ENCODE measurements at places on chromosomes 7 and 10.

DNA sequence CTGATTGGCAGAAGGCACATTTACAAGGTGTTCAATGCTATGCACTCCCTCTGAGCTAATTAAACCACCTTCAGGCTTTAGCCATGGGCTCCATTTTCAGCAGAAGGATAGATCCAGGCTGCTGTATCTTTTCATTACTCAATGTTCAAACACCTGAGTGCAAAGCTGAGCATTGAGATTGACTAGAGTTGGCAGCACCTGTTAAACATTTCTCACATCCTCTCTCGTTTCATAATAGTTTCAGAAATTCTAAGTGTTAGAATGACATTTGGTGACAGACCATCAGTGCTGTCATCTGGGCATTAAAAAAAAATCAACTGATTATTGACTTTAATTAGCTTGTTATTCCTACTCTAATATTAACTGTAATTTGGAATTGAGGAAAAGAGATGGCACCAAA, 187.1 kb upstream of the SEMA3E start:
- DNase-seq: no peak

- DNase-seq: no peak
Observed at GRCh38 chr7:44108768-44109750, 4.9 kb downstream of the AEBP1 start.

DNA sequence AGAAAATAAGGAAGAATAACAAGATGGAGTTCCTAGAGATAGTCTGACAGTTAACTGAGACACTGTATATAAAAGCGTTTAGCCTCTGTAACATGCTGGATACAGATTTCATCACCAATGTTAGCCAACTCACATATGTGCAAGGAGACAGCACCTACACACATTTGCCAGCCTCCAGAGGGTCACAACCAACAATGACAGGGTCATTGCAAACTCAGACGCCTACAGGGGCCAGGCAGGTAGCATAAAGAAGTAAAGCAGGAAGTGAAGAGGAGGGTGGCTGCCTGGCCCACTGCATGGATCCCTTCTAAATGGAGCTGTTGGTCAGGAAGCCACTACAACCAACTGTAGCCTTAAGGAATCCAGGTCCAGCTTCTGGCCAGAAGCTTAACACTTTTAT, 50.4 kb downstream of the NRAP start:
- DNase-seq: no peak

DNA sequence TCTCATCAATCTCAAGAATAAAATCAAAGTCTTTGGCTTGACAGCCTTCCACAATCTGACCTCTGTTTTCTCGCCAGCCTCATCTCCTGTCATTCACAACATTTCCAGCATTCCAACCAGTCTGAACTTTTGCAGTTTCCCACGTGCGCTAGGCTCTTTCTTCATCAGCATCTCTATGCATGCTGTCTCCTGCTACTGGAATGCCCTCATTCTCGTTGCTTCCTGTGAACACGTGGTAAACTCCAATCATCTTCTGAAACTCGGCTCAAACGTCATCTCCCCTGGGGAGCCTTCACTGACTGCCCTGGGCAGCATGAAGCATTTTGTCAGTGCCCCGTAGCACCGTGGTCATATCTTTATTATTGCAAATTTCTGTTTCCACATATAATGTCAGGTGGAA, 12.2 kb upstream of the RSBN1L start:
- DNase-seq: peak; percentile 31

- no peak for DNase-seq
Observed at GRCh38 chr7:7352845-7353244, 170.5 kb downstream of the C1GALT1 start.

DNA sequence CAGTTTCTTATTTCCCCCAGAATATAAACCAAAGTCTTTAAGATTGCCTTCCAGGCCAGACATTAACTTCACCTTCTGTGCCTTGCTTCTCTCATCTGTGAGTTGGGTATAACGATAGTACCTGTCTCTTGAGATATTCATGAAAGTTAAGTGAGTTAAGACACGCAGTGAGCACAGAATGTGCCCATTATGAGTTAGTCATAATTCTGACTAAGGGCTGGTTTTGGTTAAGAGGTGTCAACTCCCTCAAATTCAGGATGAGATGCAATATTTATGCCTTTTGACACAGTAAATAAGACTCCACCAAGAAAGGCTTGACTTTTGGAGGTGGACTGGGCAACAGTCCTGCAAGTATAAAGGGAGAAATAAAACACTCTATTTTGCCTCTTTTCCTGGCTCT, 528.7 kb upstream of the IGFBP3 start:
- DNase-seq: no peak

GRCh38 chr7:2248984-2249694, 7.1 kb downstream of the NUDT1 start:
- no peak for DNase-seq

GRCh38 chr7:16754856-16755317, 1.3 kb downstream of the TSPAN13 start:
- DNase-seq: no peak

DNA sequence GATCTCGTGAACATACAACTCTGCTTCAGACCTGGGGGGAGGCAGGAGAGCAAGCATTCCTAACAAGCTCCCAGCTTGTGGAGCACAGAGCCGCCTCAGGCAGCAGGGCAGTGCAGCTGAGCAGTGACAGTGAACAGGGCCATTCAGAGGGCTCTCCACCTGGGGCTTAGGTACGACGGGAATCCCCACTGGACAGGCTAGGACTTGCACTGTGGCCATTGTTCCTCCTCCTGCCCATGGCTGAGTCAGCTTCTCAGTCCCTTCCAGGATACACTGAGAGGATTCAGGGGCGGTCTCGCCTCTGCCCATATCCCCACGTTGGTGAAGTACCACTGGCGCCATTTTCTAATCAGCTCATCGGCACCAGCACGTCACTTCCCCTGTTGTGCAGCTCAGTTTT, 71.1 kb downstream of the FIGNL1 start:
- no peak for DNase-seq

DNA sequence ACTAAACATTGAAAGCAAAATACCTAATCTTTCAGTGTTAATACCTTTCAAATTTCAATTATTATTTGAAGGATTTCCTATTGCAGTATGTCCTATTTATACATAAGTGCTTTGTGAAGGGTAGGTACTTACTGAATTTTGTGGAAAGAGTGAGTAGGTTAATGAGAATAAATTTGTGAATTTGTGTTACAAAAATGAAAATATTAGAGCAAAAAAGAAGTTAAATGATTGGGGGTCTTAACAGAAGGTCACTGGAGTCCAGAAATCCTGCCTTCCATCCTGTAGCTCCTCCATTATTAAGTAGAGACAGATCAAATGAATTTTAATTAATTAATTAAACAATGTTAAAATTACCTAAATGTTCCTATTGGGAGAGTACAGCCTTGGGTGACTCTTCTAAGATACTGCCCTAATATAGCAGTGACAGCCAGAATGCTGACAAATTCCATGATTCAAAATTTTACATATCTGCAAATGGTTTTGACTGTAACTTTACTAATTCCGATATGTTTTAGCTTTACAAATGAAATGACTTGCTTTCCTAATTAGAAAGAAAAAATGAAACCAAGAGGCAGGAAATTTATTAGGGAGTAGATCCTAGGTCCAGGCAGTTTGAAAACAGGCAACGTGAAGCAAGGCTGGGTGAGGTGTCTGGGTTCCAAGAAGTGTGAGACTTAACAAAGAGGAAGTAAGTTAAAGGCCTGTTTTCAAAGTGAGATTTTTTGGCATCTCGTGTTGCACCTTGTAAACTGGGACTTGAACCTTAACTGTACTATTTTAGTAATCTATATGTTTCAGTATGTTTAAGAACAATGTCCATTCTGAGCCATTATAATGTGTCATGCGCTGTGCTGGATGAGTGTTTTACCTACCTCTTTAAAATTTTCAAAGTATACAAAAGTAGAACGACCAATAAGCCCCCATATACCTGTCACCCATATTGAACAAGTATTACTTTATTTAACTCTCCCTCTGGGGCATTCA, 1.5 kb downstream of the PIK3CG start:
- DNase-seq: no peak

- no peak for DNase-seq
Observed at GRCh38 chr7:51817694-51818225, 501.2 kb upstream of the COBL start.

Measured in glomerular endothelial cell (primary cell).